SK-N-DZ (cell line): ENCODE measurements at places on chromosomes 5 and 9.
A peak's percentile ranks its signal among the peaks of the same experiment; 100 is the strongest.

GRCh38 chr9:70490478-70490877 is 76.0 kb upstream of the KLF9 start:
- DNase-seq, result no peak

DNA sequence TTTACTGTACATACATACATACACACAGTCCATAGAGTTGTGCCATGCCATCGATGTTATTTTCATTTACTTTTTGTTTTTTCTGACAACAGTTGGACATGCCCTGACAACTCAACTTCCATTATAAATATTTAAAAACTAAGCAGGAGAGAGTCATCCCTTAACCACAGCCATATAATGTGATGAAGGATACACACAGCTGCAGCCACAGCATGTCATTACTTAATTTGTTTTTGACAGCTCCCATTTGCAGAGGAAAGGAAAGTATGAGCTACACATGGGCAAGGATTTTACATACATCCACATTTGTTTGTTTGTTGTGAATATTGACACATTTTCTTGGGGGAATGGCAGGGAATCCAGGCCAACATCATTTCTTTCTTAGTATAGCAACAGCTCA is 91.5 kb upstream of the TUT7 start:
- no peak for DNase-seq

DNA sequence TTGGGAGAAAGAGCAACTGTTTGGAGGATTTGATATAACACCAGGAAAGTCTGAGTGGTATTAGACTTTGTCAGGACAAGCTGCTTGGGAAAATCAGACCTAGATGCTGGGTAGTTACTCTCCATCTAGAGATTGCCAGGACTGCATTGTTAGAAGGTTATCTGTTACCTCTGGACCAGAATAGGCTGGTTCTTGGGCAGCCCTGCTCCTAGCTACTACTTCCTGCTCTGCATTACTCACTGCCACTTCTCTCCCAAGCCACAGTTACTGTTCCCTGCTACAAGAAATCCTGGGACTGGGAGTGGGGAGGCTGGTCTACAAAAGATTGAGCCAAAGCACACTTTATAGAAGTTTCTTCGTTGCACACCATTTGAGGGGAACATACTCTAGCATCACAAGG is 95.5 kb upstream of the KCNN2 start:
- DNase-seq, result no peak

DNA sequence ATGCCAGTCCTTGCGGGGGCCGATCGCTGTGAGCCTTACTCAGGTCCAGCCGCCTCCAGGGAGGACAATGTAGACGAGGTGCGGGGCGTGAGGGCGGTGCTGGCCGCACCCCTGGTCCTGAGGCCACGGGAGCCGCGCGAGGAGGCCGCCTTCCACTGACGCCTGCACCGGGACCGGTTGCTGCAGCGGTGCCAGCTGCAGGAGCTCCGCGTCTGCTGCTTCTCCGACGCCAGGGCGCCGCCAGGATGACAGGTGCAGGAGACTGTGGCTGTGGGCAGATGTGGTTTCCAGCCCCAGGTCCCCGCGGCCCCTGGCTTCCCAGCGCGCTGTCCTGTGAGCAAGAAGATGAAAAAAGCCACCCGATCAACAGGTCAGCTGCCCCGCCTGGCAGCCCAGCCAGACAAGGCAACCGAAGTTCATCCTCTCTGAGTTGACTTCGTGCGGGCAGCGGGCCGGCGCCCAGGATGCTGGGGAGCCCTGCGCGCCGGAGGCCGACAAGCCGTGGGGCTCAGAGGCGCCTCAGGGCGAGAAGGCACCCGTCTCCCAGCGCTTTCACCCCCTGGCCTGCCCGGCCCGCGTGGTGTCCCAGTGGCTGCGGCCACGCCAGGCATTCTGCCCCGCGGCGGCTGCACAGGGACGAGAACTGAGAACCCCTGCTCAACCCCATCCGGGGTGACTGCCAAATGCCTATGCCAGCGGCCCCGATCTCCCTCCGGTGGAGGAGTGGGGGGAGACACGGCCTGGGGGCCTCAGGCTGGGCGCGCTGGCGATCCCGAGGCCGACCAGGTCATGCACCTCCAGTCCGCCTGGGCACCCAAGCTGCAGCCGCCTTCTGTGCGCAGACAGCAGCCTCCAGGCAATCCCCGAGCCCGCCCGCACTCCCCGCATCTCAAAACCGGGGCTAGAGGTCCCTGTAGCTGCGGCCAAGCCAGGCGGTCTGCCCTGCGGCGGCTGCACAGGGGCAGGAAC is 43.4 kb upstream of the BICD2 start:
- no peak for DNase-seq

- DNase-seq, result peak; percentile 64
Measured at GRCh38 chr5:177447066-177447610, 524 bp downstream of the PRR7 start.

DNA sequence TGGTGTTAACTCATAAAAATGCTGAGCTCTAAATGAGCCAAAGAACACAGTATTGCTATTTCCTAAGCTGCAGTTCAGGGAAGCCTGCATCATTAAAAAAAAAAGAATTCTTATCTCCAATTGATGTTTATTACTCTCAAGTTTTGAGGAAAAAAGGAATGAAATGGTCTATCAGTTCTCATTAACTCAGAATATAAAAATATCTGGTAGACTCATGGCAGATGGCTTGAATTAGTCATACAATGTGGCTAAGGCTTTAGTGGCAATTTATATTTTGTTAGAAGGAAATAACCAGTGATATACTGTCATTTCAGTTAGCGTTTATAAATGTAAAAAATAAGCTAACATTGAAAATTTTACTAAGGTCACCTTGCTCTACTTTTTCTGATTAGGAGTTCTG is 1403.4 kb upstream of the C9orf72 start:
- no peak for DNase-seq
